GM12878 (cell line): ENCODE measurements at places on chromosomes 2 and 18. TPM values are rescaled to one million over a fixed set of nuclear protein-coding genes. Genes with fewer than 3 reads are reported as not detected.

TCF23 gene
- not detected in 2 replicates for total RNA-seq

TUBB8B gene
- total RNA-seq: not detected in 2 replicates

GRCh38 chr2:16227811-16228462, 287.6 kb downstream of the MYCN start:
- no peak for DNase-seq
- no peaks in the 10 kb centered on the region for H3K27me3 ChIP-seq
- no peaks in the 10 kb centered on the region for H3K4me1 ChIP-seq
- no peak overlapping the region for H3K4me3 ChIP-seq

DNA sequence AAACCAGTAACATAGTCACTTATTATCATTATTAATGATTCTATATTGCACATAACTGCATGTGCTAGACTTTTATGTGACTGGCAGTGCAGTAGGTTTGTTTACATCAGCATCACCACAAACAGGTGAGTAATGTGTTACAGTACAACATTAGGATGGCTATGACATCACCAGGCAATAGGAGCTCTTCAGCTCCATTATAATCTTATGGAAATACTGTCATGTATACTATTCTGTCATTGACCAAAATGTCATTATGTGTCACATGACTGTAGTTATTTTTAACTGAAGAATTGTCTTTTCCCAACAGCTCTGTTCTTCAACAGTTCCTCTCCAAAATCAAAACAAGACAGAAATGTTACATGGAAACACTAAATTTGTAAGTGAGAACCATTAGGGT, 96.3 kb downstream of the C18orf54 start:
- no peak for DNase-seq
- H3K4me3 ChIP-seq: no peak overlapping the region
- no peaks in the 10 kb centered on the region for H3K36me3 ChIP-seq
- no peaks in the 10 kb centered on the region; the same call in 1 of the 2 replicates for H3K27me3 ChIP-seq
- no peaks in the 10 kb centered on the region for H3K4me1 ChIP-seq

- DNase-seq: no peak
- H3K27me3 ChIP-seq: no peaks in the 10 kb centered on the region
- H3K4me1 ChIP-seq: no peaks in the 10 kb centered on the region
- no peak overlapping the region for H3K27ac ChIP-seq
- no peaks in the 10 kb centered on the region for H3K36me3 ChIP-seq
These were observed 94.9 kb upstream of the PDE1A start for GRCh38 chr2:182521453-182522404.

CNDP1 gene
- total RNA-seq: not detected in 2 replicates

DNA sequence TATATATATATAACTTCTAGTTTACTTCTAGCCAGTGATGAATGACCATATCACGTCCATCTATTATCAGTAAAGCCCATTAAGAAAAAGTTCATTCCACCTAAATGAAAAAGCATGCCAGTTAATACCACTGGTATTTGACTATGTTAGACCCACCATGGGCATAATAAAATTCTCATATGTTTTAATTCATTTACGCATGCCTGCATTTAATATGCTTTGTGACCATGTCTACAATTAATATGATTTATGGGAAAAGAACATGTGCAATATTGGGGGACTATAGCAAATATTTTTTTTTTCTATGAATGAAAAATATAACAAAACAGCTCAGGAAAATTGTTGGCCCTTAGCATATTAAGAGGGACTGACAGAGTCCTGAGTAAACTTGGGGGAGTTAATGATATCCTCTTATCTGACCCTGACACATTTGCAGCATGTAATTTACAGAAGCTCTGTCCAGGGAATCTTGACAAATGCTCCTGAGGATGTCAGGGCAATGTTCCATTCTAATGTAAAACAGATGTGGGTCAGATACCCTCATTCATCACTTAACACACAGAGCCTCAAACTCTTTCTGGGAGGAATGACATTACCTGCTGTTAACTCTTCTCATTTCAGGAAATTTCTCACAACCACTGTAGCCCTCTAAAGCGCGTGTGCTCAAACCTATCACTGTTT, 90.6 kb downstream of the PAX3 start:
- no peak for DNase-seq
- H3K27me3 ChIP-seq: no peaks in the 10 kb centered on the region
- no peaks in the 10 kb centered on the region for H3K36me3 ChIP-seq
- no peak overlapping the region for H3K4me3 ChIP-seq

DNA sequence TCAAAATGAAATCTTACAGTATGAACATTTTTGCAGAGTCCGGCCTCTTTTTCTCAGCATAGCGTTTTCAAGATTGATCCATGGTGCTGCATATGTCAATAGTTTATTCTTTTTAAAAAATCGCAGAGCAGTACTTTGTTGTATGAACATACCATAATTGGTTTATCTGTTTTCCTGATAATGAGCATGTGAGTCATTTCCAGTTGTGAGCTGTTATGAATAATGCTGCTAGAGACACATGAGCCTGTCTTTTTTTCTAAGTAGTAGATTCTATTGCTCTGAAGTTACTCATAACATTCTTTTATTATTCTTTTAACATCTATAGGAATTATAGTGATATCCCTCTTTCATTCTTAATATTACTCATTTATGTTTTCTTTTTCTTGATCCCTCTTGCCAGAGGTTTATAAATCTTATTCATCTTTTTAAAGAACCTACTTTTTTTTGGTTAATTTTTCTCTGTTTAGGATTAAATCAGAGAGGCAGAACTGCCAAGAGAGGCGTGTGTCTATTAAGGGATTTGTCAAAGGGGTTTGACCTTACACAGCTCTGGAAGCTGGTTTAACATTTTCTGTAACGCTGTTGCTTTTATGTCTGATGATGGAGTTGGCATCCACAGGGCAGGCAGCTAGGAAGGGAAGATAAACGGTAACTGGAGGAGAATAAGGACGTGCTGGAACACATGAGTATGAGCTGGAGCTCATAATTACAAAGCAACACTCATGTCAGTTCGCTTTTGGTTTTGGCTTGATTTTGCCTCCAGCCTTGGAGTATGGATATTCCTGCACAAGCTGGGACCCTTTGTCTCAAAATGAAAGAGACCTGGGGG, 47.4 kb downstream of the MGAT5 start:
- no peak overlapping the region for H3K4me3 ChIP-seq
- no peak for DNase-seq
- H3K36me3 ChIP-seq: peaks cover 3% of the 10 kb centered on the region

DNA sequence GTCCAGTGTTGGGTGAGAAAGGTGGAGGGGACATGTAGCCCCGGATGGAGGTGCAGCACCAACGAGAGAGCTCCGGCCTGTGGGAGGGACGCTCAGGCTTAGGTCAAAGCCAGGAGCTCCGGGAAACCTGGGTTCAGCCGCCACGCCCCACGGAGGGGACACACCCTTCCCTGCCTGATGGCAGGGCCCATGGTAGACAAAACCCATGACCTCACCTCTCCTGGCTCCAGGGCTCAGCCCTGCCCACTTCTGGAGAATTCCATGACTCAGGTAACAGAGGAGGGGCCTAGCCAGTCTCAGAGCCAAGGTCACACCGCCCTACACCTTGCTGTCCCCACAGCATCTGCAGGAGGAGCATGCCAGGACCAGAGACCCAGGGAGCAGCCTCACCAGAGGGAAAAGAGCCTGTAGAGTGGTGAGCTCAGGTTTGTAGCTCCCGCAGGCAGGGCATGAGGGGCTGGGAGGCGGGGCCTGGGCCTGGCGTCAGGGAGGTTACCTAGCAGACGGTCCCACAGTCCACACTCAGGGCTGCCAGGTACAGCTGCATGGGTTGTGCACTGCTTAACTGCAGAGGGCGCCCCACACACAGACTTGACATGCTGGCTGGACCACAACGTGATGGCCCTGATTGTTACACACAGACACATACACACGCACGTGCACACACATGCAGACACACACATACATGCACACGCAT, 70.8 kb upstream of the SMAD7 start:
- H3K36me3 ChIP-seq: no peaks in the 10 kb centered on the region
- H3K4me1 ChIP-seq: no peaks in the 10 kb centered on the region; the same call in 1 of the 2 replicates
- peak; percentile 15 for DNase-seq
- no peak overlapping the region for H3K4me3 ChIP-seq
- no peak overlapping the region for H3K27ac ChIP-seq

- DNase-seq: peak; percentile 53
- H3K4me3 ChIP-seq: no peak overlapping the region
These were observed 214.6 kb downstream of the SETBP1 start for GRCh38 chr18:44895176-44895798.

GRCh38 chr2:230471074-230471473, 55.1 kb downstream of the SP100 start:
- peaks cover 32% of the 10 kb centered on the region for H3K4me1 ChIP-seq
- peak overlapping the region; percentile 21 for H3K27ac ChIP-seq
- no peaks in the 10 kb centered on the region for H3K27me3 ChIP-seq

DNA sequence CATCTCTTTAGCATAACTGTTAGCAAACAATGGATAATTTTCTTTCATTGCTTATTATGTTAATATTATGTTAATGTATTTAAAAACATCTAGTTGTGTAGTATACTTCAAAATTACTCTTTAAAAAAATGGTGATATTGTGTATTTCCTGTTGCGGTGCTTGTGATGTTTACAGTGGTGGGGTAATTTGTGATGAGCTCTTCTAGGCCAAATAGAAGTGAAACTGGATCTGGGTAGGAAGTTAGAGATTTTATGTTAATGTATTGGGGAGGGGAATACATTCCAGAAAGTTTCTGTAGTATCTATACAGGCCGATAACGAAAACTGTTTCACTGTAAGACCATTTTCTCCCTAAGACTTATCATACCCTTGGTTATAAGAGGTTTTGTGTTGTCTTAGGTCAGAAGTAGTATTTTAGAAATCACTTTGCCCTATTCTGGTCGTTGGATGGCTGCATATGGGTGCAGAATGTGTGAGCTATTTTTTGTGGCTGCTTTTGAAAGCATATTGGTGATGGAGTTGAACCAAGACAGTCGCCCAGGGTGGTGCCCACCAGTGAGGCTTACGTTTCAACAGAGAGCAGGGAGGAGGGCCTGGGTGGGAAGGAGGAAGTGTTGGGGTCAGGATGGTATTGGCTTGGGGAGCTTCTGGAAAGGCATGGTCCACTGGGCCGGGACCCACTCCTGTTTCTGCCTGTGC, 5.8 kb downstream of the TSHZ1 start:
- 0 out of 2 replicates have a peak overlapping the region, but pooled peaks have one; percentile 4 for H3K27ac ChIP-seq
- no peak overlapping the region for H3K4me3 ChIP-seq
- H3K27me3 ChIP-seq: no peaks in the 10 kb centered on the region
- peaks cover 10% of the 10 kb centered on the region; the same call in 1 of the 2 replicates for H3K4me1 ChIP-seq
- DNase-seq: no peak

GRCh38 chr2:62304429-62305417, 108.8 kb downstream of the B3GNT2 start:
- DNase-seq: peak; percentile 71
- H3K36me3 ChIP-seq: no peaks in the 10 kb centered on the region
- 0 out of 2 replicates have a peak overlapping the region, but pooled peaks have one; percentile 11 for H3K4me3 ChIP-seq
- H3K4me1 ChIP-seq: peaks cover 74% of the 10 kb centered on the region
- no peaks in the 10 kb centered on the region for H3K27me3 ChIP-seq

FEV gene
- total RNA-seq: not detected in 2 replicates

DNA sequence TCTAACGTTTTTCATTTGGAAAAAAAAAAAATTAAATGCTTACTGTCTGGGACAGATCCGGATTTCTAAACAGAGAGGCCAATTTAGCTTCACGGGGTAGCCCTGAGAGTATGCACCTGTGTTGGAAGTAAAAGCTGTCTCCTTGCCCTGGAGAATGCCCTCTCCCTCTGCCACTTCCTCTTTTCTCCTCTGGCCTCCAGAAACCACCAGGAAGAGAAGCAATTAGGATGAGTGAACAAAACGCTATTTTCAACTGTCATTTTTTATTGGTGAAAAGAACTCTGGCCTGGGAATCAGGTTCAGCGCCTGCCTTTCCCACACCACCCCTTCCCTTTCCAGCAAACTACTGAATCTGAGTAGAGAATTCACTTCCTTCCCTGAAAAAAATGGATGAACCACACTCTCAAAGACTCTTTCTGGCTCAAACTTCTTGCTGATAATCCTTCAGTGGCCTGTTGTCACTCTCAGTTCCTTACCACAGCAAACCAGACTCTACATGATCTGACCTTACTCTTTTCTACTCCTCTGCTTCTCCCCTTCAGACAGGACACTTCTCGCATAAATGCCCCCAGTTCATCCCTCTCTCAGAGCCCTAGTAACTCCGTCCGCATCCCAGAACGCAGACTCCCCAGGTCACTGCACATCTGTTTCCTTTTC, 29.8 kb downstream of the KLF7 start:
- no peak for DNase-seq
- H3K27ac ChIP-seq: no peak overlapping the region
- H3K36me3 ChIP-seq: no peaks in the 10 kb centered on the region
- peaks cover 2% of the 10 kb centered on the region; the same call in 1 of the 2 replicates for H3K4me1 ChIP-seq

DNA sequence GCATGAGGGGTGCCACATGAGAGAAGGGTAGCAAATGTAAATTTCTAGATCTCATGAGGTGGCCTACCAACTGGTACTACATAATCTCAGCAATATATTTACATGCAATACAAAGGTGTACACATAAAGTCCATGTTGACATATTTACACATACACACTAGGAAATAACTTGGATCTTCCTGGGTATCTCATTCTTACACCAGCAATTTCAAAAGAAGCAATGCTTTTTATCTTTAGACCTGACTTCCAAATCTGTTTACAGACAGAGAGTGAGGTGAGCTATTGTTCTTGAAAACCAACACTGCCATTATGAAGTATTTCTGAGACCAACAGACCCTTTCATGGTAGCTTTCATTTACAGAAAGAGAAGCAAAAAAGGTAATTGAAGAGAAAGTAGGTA, 184.2 kb downstream of the ERBB4 start:
- no peaks in the 10 kb centered on the region for H3K4me1 ChIP-seq
- no peaks in the 10 kb centered on the region for H3K27me3 ChIP-seq
- no peak for DNase-seq
- no peak overlapping the region for H3K4me3 ChIP-seq
- no peak overlapping the region for H3K27ac ChIP-seq
- no peaks in the 10 kb centered on the region for H3K36me3 ChIP-seq
